ENCODE measurements at places on chromosomes 12 and 14.

- DNase-seq = no peak
Observed at GRCh38 chr14:89178800-89179535, 238.1 kb downstream of the FOXN3 start.

- no peak for DNase-seq
Observed at GRCh38 chr12:132452596-132453350, 37.2 kb upstream of the FBRSL1 start.

- no peak for DNase-seq
Observed at GRCh38 chr14:33934043-33934750, 16.7 kb downstream of the EGLN3 start.

DNA sequence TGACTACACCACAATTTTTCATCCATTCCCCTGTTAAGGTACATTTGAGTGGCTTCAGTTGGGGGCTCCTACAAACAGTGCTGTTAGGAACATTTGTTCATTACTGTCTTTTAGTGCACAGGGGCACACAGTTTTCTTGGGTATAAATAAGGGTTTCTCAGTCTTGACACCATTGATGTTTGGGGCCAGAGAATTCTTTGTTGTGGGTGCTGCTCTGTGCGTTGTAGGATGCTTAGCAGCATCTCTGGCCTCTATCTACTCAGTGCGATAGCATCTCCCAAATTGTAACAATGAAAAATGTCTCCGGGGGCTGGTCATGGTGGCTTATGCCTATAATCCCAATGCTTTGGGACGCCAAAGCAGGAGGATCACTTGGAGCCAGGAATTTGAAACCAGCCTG is 153.0 kb upstream of the MYL2 start:
- DNase-seq = no peak

GRCh38 chr12:88860851-88861250 is 280.6 kb upstream of the KITLG start:
- no peak for DNase-seq

DNA sequence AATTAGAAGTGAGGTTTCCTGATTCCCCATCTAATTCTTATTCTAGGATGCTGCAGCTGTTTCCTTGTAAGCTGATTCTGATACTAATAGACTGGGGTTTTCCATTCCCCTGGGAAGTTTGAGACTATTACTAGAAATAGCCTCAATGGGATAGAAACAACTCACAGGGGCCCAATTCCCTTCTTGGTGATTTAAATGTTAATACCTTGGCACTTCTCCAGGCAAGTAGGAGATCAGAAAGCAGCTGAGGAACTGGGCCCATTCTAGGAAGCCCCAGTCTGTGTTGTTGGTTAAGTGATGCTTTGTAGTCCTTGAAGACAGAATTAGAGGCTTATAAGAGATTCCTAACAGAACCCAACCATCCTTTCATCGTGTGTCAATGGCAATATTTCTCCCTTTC is 407.0 kb upstream of the SEL1L start:
- no peak for DNase-seq

GRCh38 chr12:16347391-16348298 is at the start of gene MGST1:
MGST1 (plus strand) TSS chr12:16347645; CDS start chr12:16354253, 6,608 bp downstream.
- DNase-seq = no peak

GRCh38 chr14:104138098-104138717 is at the start of gene KIF26A:
KIF26A (plus strand) TSS chr14:104138587; CDS start chr14:104138723, 136 bp downstream.
- peak; percentile 28 for DNase-seq

- no peak for DNase-seq
Observed at GRCh38 chr12:96392397-96392796, 7.8 kb downstream of the CDK17 start.

GRCh38 chr12:56998981-56999380 is 7.4 kb downstream of the ZBTB39 start:
- DNase-seq = no peak

Measured in CD8-positive, alpha-beta T cell (primary cell).